ENCODE measurements at places on chromosomes 16 and 17.

DNA sequence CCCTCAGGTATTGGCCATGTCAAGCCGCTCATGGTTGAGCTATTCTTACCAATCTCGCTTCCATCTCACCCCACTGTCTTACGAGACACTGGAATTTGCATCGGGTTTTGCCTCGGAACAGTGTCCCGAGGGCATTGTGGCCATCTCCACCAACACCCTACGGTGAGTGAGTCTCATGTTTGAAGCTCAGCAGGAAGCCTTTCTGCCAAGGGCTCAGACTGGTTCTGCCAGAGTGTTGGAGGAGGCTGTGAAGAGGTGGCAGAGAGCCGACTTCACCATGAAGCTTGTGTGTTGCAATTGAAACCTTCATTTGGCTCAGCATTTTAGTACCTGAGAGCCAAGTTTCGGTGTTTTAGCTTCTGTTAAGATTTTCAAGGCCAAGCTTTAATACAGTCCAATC lies 38.0 kb downstream of the SF3B3 start:
- DNase-seq = no peak

DNA sequence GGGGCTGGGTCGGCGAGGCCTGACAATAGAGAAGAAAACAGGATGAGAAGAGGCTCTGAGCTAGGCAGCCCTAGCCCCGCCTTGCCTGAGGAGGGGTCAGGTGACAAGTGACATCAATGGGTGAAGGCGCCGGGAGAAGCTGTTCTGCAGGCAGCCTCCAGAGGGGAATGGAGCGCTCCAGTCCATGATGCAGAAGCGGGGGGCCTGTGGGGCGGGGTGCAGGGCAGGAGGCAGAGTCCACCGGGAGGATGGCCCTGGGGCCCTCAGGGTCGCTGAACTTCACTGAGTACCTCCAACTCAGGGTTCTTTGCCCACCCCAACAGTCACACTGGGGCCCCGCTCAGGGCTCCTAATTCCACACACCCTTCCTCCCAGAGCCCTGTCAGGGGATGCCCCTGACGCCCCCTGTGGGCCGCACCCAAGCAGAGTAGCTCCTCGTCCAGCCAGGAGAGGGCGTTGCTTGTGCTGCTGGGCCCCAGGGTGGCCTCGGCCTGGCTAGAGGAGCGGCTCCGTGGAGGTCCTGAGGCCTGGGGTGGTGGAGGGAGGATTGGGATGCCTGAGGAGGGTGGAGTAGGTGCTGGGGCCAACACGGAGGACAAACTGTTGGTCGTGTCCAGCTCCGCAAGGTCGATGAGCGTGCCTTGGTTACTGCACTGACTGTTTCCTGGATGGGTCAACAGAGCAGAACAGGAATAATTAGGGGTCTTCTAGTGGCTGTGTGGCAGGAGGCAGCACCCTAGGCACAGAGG lies 20.8 kb downstream of the GGA3 start:
- peak; percentile 59 for DNase-seq

- no peak for DNase-seq
These were observed 121.9 kb upstream of the HS3ST2 start for GRCh38 chr16:22692034-22692433.

- DNase-seq = peak; percentile 56
These were observed 2.1 kb downstream of the FMNL1 start for GRCh38 chr17:45223539-45224528.

GRCh38 chr16:86045591-86045971 lies 146.6 kb downstream of the IRF8 start:
- no peak for DNase-seq

- no peak for DNase-seq
These were observed 15.2 kb downstream of the ANKRD40 start for GRCh38 chr17:50692448-50693035.

- DNase-seq = no peak
These were observed 16.5 kb downstream of the PSME3IP1 start for GRCh38 chr16:57169327-57169726.

DNA sequence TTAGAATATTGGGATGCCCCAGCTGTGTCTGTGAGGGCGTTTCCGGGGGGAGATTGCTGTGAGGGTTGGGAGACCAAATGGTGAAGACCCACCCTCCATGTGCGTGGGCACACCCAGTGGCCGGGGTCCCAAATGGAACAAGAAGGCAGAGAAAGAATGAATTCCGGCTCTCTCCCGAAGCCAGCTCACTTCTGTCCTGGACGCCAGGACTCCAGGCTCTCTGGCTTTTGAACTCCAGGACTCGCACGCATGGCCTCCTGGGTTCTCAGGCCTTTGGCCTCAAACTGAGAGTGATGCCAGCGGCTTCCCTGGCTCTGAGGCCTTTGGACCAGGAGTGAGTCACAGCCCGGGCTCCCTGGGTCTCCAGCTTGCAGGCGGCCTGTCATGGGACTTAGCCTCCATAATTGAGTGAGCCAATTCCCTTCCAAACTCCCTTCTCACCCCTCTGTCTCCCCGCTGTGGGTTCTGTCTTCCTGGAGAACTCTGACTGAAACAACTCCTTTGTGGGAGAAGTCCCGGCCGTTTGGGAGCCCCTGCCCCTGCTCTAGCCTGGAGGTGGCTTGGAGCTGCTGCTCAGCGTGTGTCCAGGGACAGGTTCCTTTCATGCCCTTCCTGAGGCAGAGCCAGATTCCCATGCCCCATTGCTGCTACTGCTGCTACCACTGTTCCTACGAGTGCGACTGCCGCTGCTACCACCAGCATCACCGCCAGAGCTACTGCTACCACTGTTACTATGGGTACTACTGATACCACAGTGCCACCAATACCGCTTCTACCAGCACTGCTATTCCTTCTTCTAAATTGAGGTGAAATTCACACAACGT lies 49.8 kb upstream of the CBX4 start:
- DNase-seq = no peak

- peak; percentile 51 for DNase-seq
These were observed 14.4 kb downstream of the GUCY2D start for GRCh38 chr17:8016632-8017424.

GRCh38 chr16:3745751-3746355 lies 28.5 kb upstream of the TRAP1 start:
- no peak for DNase-seq

GRCh38 chr16:88131256-88131655 lies 180.0 kb downstream of the BANP start:
- DNase-seq = no peak

DNA sequence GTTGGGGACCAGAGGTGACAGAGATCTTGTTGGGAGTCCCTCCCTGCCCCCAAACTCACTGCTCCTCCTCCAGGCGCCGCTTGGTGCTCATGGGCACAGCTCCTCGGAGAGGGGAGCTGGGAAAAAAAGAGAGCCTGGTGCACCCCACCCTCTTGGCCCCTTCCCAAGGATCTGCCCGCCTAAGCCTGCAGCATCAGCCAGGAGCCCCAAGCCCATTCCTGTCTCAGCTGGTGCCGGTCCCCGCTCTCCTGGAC lies 400 bp downstream of the HCFC1R1 start:
- DNase-seq = no peak

- DNase-seq = peak; percentile 81
These were observed at the start of gene MYCBPAP for GRCh38 chr17:50507871-50508572. MYCBPAP (plus strand) TSS chr17:50508439; CDS start chr17:50508675, 236 bp downstream.

DNA sequence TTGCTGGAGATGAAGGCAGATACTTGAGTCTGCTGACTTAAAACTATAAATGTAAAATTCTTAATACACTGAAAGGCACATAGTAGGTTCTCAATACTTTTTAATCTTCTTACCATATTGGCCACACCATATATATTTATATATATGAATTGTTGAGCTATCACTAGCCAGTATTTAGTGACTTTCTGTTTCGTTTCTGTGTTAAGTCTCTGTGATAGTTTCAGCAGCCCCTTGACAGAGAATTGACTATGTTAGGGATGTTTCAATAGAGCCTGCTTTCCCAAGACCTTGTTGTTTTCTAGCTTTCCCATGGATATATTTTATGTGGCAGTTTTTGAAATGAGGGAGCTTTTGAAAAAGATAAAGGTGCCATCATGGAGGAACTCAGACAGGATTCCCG lies 206.5 kb upstream of the GOT2 start:
- no peak for DNase-seq

- DNase-seq = no peak
These were observed 101.5 kb upstream of the CDH11 start for GRCh38 chr16:65223335-65223734.

DNA sequence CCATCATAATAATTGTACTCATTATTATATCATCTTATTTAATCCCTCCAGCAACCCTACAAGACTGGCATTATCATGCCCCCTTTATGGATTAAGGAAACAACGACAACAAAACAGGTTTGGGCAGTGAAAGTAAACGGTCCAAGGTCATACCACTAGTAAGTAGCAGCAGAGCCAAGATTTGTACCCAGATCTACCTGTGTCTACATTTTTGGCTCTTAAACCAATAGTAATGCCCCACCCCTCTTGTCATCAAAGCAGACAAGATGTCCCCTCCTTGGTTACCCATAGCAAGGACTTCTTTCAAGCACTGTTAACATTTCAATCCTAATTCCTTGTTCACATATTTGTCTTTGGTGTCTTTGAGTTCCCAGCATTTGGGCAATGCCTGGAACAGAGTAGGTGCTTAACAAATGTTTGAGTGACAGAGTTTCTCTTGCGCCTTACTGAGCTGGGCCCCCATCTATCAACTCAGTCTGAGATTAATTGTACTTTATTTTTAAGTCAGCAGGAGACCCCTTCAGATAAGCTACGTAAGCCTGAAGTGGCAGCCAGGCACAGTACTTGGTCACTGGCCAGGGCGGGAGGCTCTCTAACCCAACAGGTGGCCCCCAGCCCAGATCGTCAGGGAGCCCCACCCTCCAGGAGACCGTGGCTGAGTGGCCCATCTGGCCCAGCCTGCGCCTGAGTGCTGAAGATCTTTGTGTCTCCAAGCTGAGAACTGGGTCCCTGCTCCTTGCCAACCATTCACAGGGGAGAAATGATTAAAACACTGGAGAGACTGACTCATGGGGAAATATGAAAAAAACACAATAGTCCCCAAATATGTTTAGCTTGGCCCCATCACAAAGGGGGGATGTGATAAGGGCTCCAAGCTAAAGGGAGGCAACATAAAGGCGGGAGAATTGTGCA lies 75.8 kb downstream of the AXIN2 start:
- DNase-seq = no peak

GRCh38 chr16:12435730-12436129 lies 368.0 kb downstream of the CPPED1 start:
- no peak for DNase-seq

GRCh38 chr17:16918443-16918842 lies 53.5 kb downstream of the TNFRSF13B start:
- DNase-seq = no peak

GRCh38 chr16:70769761-70770160 lies 31.2 kb downstream of the VAC14 start:
- no peak for DNase-seq

DNA sequence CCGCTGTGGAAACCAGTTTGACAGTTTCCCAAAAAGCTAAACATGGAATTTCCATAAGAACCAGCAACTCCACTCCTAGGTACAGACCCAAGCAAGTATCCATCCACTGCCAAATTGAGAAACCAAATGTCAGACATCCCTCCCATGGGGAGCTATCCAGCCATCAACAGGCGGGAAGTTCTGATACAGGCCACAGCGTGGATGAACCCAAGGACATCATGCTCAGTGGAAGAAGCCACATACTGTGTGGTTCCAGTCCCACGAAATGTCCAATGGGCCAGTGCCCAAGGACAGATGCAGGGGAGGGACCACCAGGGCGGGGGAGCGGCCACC lies 12.6 kb upstream of the BAIAP2 start:
- DNase-seq = no peak

- peak; percentile 63 for DNase-seq
These were observed 162.6 kb upstream of the PLCG2 start for GRCh38 chr16:81616321-81617020.

DNA sequence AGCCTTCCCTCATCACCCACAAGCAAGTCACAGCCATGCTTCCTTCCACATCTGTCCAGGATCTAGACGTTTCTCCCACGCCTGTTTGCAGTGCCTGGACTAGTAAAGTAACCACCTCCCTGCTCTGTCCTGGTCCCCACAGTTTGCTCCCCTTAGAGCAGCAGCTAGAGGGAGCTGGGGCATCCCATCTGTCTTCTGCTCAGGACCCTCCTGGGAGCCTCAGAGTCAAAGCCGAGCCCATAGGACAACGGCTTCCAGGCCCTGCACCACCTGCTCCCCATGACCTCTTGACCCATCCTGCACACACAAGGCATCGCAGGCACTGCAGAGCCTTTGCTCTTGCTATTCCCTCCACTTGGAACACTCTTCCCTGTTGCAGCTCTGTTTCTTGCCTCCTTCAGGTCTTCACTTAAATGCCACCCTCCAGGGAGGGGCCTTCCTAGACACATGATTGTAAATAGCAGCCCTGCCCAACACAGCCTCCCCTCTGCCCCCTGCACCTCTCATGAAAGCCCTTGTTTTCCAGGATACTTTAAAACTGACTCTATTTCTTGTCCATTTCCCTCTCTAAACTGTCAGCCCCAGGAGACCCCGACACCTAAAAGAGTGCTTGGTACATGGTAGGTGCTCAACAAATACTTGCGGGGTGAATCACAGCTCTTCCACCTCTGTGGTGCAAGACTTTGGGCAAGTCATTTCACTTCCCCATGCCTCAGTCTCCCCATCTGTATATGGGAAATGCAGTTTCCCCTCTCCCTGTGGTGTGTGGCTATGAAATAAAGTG lies 3.1 kb downstream of the NATD1 start:
- DNase-seq = no peak

DNA sequence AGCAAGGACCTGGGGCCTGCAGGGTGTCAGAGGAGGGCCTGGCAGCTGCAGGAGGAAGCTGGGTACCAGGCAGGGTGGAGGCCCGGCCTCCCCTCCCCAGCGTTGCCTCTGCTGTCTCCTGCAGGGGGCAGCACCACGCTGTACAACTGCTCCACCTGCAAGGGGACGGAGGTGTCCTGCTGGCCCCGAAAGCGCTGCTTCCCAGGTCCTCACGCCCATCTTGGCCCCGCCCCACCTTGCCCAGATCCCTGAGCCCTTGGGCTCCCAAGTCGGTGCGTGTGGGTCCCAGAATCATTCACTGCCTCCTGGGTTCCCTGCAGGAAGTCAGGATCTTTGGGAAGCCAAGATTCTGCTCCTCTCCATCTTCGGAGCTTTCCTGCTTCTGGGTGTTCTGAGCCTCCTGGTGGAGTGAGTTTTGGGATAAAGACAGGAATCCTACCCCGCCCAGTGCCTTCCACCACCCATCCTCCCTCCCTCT lies 1.2 kb downstream of the TMEM95 start:
- DNase-seq = peak; percentile 81

GRCh38 chr16:79658301-79659033 lies 57.9 kb upstream of the MAF start:
- no peak for DNase-seq

DNA sequence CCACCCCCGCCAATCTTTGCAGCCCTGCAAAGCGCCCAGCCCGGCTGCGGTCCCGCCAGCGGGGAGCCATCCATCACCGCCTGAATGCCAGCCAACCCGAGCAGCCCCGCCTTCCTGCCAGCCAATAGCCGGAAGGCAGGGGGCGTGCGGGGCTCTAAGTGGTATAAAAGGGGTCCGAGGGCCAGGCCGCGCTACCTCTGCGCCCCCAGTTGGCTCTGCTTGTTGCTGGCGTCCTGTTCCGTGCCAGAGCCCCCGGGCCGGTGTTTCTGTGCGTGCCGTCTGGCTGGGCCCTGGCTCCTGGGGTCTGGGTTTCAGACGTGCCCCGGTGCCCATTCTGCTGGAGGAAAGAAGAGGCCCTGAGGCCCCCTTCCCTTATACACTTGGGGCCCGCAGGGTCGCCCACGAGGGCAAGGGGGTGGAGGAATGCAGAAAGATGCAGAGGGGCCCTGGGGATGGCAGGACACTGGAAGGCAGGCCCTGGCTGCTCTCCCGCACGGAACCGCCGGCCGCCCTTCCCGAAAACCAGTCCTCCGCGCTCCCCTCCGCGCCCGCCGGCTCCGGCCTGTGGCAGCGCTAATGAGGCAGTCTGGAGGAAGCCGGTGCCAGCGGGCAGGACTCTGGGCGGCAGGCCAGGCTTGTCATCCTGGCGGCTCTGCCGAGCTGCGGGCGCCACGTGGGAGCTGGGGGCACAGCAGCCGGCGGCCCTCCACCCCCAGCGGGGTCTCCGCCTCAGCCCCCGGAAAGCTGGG lies 14.0 kb downstream of the COPZ2 start:
- DNase-seq = peak; percentile 47
